Large intestine (tissue), 12 donors: ENCODE measurements at places on chromosomes 12 and 14. TPM values are rescaled to one million over a fixed set of nuclear protein-coding genes. Genes with fewer than 3 reads are reported as not detected.

The MIPOL1 gene
- 10.0 TPM for polyA plus RNA-seq

DNA sequence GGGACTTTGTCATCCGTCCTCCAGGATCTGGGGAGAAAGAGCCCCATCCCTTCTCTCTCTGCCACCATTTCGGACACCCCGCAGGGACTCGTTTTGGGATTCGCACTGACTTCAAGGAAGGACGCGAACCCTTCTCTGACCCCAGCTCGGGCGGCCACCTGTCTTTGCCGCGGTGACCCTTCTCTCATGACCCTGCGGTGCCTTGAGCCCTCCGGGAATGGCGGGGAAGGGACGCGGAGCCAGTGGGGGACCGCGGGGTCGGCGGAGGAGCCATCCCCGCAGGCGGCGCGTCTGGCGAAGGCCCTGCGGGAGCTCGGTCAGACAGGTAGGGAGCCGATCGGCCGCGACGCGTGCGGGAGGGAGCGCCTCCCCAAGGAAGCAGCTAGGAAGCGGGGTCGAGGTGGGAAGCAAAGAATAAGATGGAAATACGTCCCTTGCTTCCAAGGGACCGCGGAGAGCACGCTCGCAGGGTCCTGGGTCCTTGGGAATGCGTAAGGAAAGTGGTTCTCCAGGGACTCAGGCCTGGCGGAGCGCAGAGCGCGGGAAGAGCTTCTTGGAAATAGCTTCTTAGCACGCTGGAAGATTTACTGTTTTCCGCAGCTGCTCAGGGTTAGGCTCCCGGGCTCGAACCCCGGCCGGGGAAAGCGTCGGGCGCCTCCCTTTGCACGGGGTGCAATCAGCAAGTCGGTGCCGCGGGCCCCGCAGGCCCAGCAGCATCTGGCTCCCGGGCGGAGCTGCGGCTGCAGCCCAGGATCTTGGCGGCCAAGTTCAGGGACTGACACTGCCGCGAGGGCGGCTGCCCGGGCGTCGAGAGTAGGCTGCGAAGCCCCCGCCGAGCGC lies 457 bp downstream of the SOCS2 start:
- DNase-seq = peak; percentile 69

The CATSPERB gene
- 0.81 TPM for polyA plus RNA-seq

- DNase-seq = no peak
Measured at GRCh38 chr14:35688126-35688826, 120.8 kb downstream of the RALGAPA1 start.

- no peak for DNase-seq
Measured at GRCh38 chr12:99600388-99600787, 47.2 kb upstream of the GARIN6 start.

GRCh38 chr14:31122921-31123320 lies 84.7 kb downstream of the HECTD1 start:
- DNase-seq = no peak

The CERS5 gene
- polyA plus RNA-seq = 32.5 TPM

DNA sequence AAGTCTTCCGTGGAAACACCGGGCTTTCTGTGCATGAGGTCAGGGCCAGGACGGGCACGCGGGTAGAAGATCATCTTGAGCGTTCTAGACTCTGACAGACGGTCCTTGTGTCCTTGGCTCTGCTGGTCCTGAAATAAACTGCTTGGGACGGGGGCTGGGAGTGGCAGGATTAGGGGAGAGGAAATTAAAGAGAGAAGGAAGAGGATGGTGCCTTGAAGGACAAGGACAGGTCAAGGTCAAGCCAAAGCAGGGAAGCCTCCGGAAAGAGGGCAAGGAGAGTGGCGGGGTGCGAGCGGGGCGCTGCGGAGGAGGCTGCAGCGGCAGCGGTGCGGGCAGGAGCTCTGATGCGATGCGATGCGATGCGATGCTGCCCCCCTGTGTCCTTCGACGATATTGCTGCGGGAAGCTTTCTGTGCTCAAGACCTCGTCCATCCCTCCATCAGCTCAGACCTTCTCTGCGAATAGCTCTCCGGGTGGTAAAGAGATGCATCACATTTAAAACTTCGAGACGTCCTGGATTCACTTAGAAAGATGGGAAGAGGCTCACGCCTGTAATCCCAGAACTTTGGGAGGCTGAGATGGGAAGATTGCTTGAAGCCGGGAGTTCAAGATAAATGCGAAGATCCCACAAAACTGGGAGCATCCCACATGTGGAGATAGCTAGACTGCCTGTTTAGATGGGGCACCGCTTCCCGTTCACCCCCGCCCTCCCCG lies 110.1 kb upstream of the TMEM132D start:
- peak; percentile 11 for DNase-seq

GRCh38 chr14:61549425-61549824 lies 145.9 kb upstream of the HIF1A start:
- DNase-seq = no peak

DNA sequence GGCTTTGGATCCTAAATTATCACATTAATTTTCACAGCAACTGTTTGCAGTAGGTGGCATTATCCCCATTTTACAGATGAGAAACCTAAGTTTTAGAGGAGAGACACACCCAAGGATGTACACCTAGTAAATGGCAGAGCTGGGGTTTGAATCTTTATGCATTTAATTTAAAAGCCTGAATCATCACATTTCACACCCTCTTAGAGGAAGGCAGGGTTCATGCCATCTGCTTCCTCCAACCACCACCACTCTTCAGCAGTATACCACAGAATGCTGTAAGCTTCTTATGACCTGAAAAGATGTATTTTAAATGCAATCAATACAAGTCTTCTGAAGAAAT lies 90.3 kb downstream of the CRADD start:
- no peak for DNase-seq

The ST8SIA1 gene
- 4.4 TPM for polyA plus RNA-seq

GRCh38 chr12:15253990-15254389 lies 32.8 kb upstream of the RERG start:
- DNase-seq = no peak

The NKX2-1 gene
- not detected for polyA plus RNA-seq

DNA sequence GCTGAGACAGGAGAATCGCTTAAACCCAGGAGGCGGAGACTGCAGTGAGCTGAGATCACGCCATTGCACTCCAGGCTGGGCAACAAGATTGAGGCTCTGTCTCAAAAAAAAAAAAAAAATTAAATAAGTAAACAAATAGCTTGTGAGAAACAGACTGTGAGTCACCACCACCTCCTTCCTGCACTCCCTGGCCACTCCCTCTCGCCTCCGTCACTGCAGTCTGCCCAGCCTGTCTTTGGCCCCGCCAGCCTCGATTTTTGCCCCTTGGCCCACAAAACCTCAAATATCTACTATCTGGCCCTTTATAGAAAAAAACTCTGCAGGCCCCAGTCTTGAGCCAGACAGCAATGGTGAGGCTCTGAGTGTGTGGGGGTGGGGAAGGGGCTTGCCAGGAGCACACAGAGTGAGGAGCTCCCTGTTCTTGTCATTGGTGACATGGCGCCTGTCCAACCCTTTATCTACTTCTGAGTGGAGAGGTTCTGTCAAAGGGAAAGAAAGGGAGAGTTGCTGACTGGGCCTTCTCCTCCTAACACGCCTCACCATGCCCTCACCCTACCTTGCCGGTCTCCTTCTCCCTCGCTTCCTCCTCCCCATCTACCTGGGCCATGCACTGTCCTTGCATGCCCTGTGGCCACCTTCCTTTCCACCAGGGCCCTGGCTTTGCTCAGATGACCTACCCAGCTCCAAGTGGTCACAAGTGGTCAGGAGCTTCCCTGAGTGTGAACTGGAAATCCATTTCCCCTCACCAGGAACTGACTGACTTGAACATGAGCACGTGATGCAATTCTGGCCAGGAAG lies 22.1 kb downstream of the LGMN start:
- peak; percentile 47 for DNase-seq

DNA sequence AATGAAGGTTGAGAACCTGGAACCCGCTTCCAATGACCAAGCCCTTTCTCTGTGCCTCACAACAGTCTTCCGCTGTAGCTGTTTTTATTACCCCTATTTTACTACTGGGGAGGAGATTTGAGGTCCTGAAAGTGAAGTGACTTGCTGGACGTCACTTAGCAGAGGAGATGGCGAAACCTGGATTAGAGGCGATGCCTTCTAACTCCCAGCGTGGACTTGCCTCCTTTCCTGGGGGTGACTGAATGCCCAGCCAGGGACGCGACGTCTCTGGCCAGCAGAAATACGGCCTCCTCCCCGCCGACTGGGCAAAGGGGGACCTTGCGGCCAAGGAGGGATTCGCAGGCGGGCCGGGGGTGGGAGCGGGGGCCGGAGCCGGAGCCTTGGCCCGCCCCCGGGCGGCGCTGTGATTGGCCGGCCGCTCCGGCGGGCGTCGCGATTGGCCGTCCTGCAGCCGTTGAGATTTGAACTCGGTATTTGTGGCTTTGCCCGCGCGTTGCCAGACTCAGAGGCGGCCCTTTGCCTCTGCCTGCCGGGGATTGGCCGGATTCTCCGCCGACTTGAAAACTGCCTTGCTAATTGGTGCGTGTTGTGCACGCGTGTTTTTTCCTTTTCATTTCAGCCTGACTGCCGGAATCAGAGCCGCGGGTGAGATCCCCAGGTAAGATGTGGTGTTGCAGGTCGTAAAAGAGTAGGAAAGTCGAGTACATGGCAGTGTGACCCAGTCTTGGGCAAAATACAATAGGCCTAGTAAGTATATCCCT lies at the start of gene NCAPD2:
TSS of gene NCAPD2 (plus strand) at position 606 of the 761 bp plus-strand sequence. CDS start 997 bp downstream, outside the sequence.
- peak; percentile 97 for DNase-seq

DNA sequence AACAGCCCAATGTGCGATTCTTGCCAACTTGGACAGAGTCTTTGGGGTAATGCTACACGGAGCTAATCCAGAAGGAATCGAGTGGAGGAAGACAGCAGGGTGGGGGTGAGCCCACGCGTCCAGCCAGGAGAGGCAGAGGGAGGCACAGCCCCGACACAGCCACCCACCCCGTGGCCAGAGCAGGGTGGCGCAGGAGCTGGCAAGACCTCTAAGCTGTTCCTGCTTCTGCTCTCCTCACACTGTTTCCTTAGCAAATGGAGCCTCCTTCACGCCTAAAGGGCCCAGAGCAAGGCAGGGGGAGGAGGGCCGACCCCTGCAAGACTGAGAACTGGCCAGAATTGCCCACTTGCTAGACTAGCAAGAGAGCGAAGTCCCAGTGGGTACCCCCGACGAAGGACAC lies 91.5 kb downstream of the FBXL14 start:
- DNase-seq = no peak

GRCh38 chr12:108611884-108612415 lies 14.1 kb upstream of the TMEM119 start:
- no peak for DNase-seq

The TAS2R42 gene
- 0.06 TPM for polyA plus RNA-seq

GRCh38 chr12:12684375-12685106 lies 11.4 kb downstream of the GPR19 start:
- peak; percentile 31 for DNase-seq

The ESYT1 gene
- polyA plus RNA-seq = 42.7 TPM

GRCh38 chr12:68530965-68531364 lies 79.7 kb upstream of the RAP1B start:
- DNase-seq = peak; percentile 4

GRCh38 chr12:85029456-85029855 lies 6.6 kb downstream of the TSPAN19 start:
- DNase-seq = no peak

- no peak for DNase-seq
Measured at GRCh38 chr12:124582108-124582424, 14.7 kb upstream of the NCOR2 start.

The TMEM132D gene
- 0.55 TPM for polyA plus RNA-seq

The C1QL4 gene
- 0.01 TPM for polyA plus RNA-seq

DNA sequence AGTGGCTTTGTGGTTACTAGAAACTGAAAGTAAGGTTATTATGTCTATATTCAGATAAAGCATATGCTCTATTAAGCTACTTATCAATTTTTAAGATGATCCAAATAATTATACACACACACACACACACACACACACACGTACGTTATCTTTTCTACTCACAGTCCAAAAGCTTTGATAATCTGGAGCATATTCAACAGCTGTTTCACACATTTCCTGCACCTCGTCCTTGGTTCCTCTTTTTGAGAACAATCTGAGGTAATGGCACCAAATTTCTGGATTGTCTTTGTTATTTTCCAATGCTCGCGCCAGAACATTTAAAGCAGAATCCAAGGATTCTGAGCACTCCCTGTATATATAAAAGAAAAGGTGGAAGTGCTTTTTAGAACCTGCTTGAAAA lies 37.5 kb downstream of the ZFC3H1 start:
- DNase-seq = peak; percentile 41

DNA sequence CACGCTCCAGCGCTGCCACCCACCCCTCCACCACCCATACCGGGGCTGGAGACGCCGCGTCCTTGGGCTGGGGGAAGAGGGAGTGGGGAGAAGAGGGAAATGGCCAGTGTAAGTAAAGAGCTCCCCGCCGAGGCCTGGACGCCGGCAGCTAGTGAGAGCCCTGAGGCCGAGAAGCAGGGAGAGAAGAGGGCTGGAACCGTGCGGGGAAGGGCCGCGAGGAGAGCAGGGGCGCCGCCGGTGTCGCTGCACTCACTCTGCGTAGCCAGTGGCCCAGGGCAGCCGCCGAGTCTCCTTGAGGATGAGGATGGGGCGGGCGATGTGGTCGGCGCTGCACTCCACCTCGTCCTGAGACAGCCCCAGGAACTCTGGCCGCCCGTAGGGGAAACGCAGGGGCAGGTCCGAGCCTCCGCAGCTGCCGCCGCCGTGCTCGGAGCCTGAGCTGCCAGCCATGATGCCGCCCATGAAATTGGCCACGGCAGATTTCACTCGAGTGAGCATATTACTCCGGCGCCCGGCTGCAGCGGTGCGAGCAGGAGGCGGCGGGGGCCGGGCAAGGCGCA lies 631 bp downstream of the PPM1H start:
- peak; percentile 67 for DNase-seq

The KERA gene
- 0.22 TPM for polyA plus RNA-seq

The CLEC6A gene
- polyA plus RNA-seq = not detected

- DNase-seq = no peak
Measured at GRCh38 chr12:50695961-50696360, 67.9 kb upstream of the ATF1 start.

The CCDC177 gene
- polyA plus RNA-seq = 0.07 TPM

The GLIPR1L2 gene
- polyA plus RNA-seq = 1.3 TPM

GRCh38 chr14:104805326-104805678 lies 4.4 kb downstream of the ZBTB42 start:
- DNase-seq = no peak

The PTGDR gene
- polyA plus RNA-seq = 1.5 TPM

The DBX2 gene
- 0.01 TPM for polyA plus RNA-seq

DNA sequence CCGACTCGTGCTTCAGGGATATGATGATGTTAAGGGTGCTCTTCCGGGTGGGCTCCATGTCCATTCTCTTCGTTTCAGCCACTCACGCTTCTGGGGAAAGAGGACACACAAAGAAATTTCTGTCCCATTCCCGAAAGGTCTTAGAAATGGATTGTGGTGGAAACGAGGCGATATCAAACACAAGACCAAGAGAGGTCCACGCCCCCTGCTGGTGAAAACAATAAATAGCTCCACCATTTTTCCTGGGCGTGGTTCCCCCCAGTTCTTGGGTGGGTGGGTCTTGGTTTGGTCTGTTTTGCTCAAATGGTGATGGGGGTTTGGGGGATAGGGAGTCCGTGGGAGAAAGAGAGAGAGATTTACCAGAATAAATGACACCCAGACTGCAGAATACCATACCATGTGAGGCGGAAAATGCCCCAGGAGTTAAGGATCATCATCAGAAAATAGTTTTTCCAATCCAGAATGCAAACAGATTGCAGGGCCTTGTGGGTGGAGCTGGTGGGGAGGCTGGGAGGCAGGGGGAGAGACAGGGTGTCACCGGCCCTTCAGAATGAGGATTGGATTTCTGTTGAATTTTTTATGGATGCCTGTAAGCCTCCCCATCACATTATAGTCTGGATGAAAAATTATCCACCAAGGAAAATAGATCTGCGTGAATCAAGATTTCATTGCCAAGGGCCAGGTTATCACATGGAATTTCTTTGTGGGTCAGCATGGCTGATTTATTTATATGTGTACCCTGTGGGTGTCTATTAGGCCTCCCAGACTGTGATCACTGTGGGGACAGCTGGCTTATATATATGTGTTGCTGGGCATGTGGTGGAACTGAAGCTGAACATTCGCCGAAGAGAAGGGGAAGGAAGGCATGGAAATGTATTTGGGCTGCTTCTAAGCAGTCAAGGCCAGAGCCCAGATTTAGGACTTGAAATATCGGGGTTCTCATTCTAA lies 55.8 kb downstream of the SRRM4 start:
- peak; percentile 3 for DNase-seq
